ENCODE measurements at places on chromosomes 12 and 14. TPM values are rescaled to one million over a fixed set of nuclear protein-coding genes. Genes with fewer than 3 reads are reported as not detected.

MYF5 gene
- not detected for polyA plus RNA-seq

APAF1 gene
- polyA plus RNA-seq = 6.6 TPM

- no peaks in the 10 kb centered on the region for H3K27me3 ChIP-seq
- H3K4me1 ChIP-seq = peaks cover 4% of the 10 kb centered on the region
- no peak for DNase-seq
- H3K4me3 ChIP-seq = no peak overlapping the region
- no peak overlapping the region for H3K27ac ChIP-seq
- no peaks in the 10 kb centered on the region for H3K36me3 ChIP-seq
Measured at GRCh38 chr12:57934819-57935218, 6.5 kb upstream of the ATP23 start.

- H3K36me3 ChIP-seq = peaks cover 2% of the 10 kb centered on the region
- DNase-seq = no peak
- H3K4me1 ChIP-seq = no peaks in the 10 kb centered on the region
- no peak overlapping the region for H3K27ac ChIP-seq
- no peaks in the 10 kb centered on the region for H3K27me3 ChIP-seq
- H3K4me3 ChIP-seq = no peak overlapping the region
Measured at GRCh38 chr14:105139831-105140239, 28.7 kb downstream of the JAG2 start.

- H3K27ac ChIP-seq = no peak overlapping the region
- no peak for DNase-seq
- H3K36me3 ChIP-seq = no peaks in the 10 kb centered on the region
Measured at GRCh38 chr12:108604208-108604941, 6.5 kb upstream of the TMEM119 start.
